DMS79 treated with DMSO at 0.1 percent for 48 hours (cell line): ENCODE measurements at places on chromosomes 3 and 15.

GRCh38 chr15:50857763-50858162 is 50.7 kb upstream of the AP4E1 start:
- DNase-seq, result no peak

DNA sequence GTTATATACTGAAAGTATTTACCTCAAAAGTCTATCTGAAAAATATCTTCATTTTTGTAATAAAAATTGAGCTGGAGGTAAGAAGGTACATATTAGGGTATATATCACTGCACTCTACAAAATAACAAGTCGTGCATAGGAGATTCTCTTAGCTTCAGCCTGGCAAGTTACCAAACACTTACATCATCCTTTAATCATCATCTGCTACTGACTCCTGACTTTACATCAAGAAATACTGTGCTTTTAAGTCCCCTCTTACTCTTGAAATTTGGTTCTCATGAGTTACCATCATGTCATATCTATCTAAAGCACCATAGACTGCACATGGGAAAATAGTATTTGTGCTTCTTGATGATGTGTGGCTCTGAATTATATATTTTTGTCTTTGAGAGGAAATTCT is 50.8 kb downstream of the LYSMD4 start:
- DNase-seq, result no peak

- no peak for DNase-seq
These were observed 3.2 kb downstream of the AKAP13 start for GRCh38 chr15:85383470-85384148.

DNA sequence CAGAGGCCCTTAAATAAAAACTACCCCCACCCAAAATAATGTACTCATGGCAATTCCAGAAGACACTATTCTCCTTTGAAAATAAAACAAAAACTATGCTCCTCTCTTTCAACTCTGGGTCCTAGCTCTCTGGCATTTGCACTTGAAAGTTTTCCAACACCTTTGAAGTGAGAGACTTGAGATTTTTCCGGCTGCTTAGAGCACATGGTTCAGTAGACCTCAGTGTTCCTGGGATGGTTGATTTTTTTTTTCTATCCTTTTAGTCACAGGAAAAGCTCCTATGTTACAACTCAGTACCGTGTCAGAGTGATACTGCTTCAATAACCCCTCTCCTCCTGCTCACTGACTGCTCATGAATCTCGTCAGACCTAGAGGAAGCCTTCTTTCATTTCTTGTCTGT is 118.3 kb upstream of the TUSC7 start:
- no peak for DNase-seq

DNA sequence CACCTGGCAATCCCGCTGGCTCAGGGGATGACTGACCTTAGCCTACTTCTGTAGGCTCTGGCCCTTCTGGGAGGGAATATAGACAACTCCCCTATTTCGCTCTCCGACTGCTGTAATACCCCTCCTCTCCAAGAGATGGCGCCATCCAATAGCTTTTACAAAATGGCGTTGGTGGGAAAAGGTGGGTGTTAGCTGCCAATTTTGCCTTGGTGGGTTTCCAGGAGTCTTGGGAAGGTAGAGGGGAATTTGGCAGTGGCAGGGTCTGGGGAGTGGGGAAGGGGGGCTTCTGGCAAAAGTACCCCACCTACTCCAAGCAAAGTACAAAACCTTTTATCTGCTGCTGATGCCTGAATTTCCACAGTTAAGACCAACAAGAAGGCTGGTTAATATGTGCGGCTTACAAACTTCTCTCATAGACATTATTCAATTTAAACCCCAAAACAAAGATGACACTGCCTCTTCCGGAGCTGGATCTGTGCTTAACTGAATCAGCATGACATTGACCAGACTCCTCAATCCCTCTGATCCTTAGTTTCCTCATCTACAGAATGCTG is 62.1 kb downstream of the RASGRF1 start:
- no peak for DNase-seq
